ENCODE measurements at places on chromosomes 7 and 10. TPM values are rescaled to one million over a fixed set of nuclear protein-coding genes. Genes with fewer than 3 reads are reported as not detected.
A peak's percentile ranks its signal among the peaks of the same experiment; 100 is the strongest.

Gene PTTG1IP2
- total RNA-seq = not detected

Gene HABP2
- total RNA-seq = not detected

- no peak for DNase-seq
Observed at GRCh38 chr10:60188548-60188947, 201.1 kb downstream of the ANK3 start.

DNA sequence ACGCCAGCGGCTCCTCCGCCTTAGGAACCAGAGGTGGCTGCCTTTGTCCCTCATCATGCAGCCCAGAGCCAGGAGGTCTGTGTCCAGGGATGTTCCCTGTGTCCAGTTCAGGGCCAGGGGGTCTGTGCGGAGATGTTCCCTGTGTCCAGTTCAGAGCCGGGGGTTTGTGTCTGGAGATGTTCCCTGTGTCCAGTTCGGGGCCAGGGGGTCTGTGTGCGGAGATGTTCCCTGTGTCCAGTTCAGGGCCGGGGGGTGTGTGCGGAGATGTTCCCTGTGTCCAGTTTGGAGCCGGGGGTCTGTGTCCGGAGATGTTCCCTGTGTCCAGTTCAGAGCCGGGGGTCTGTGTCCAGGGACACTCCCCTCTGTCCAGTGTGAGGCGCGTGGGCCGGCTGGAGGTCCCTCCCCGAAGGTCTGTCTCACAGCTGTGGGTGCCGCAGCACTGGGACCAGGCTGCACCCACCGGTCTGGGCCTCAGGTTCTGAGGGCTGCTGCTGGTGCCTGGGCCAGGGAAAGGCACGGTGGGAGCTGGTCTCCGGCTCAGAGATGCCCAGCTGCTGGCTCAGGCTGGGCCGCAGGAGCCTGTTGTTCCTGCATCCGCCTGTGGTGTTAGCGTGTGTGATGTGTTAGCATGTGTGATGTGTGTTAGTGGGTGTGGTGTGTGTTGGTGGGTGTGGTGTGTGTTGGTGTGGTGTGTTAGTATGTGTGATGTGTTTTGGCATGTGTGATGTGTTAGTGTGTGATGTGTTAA is 67.9 kb upstream of the CFAP46 start:
- DNase-seq = no peak

Gene TUBAL3
- total RNA-seq = 0.20 TPM

Gene ZNF804B
- not detected for total RNA-seq

- peak; percentile 96 for DNase-seq
Observed at GRCh38 chr7:102933763-102934162, 21.0 kb downstream of the LRRC17 start.

Measured in skin of body (tissue), 3 donors.